ENCODE measurements at places on chromosomes 16 and 17. TPM values are rescaled to one million over a fixed set of nuclear protein-coding genes. Genes with fewer than 3 reads are reported as not detected.

The ANKS4B gene
- total RNA-seq: not detected

The FLII gene
- 537 TPM for total RNA-seq

The RDM1 gene
- 2.0 TPM for total RNA-seq

The EFNB3 gene
- total RNA-seq: 7.7 TPM

The TEKT3 gene
- not detected for total RNA-seq

The ASIC2 gene
- total RNA-seq: 0.11 TPM

The PRSS27 gene
- total RNA-seq: 1.2 TPM

The NGFR gene
- total RNA-seq: not detected

The NPB gene
- 0.07 TPM for total RNA-seq

The MYO1D gene
- 23.5 TPM for total RNA-seq

The TPSG1 gene
- total RNA-seq: not detected

The CA10 gene
- not detected for total RNA-seq

The PHOSPHO1 gene
- 1.7 TPM for total RNA-seq

The KAT2A gene
- not detected for total RNA-seq

The CCL1 gene
- not detected for total RNA-seq

The STH gene
- not detected for total RNA-seq

The SNRNP25 gene
- 45.8 TPM for total RNA-seq

The TVP23C gene
- 23.7 TPM for total RNA-seq

The PRSS33 gene
- not detected for total RNA-seq

The BAHCC1 gene
- 9.9 TPM for total RNA-seq

The NACA2 gene
- not detected for total RNA-seq

The MYCBPAP gene
- total RNA-seq: 1.9 TPM

The TADA2A gene
- total RNA-seq: 16.5 TPM

The CHST6 gene
- 0.91 TPM for total RNA-seq

The ZNF385C gene
- total RNA-seq: 0.17 TPM

The CD300LB gene
- total RNA-seq: not detected

The DNAH3 gene
- under 0.01 TPM for total RNA-seq

The CLEC18B gene
- total RNA-seq: 0.29 TPM

The SLC5A10 gene
- total RNA-seq: not detected

The ALDH3A1 gene
- total RNA-seq: 27.9 TPM

The KRT31 gene
- total RNA-seq: not detected

The CCDC78 gene
- 3.3 TPM for total RNA-seq

The ABCA8 gene
- total RNA-seq: 0.22 TPM

The ITGAL gene
- not detected for total RNA-seq

The HID1 gene
- 51.0 TPM for total RNA-seq

The MMP28 gene
- total RNA-seq: 2.4 TPM

All from PC-3 (cell line).